ENCODE measurements at places on chromosomes 3 and 15. TPM values are rescaled to one million over a fixed set of nuclear protein-coding genes. Genes with fewer than 3 reads are reported as not detected.

DNA sequence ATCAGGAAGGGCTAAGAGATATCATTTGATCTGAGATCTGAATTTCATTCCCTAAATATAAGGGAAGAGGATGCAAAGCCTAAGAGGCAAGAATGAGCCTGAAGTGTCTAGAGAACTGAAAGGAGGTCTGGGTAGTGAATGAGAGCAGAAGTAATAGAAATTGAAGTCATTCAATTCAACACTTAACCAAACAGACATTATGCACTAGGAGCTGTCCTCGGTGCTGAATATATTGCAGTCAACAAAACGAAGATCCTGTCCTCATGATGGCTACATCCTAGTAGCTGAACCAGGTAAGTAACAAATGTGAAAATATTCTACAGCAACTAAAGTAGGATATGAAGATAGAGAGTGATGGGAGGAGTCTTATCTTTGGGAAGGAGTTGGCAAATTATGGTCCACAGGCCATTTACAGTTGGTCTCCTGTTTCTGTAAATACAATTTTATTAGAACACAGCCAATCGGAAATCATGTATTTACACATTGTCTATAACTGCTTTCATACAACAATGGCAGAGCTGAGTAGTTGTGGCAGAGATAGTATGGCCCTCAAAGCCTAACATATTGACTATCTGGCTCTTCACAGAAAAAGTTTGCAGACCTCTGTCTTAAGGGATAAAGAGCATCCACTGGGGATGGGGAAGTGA lies 192.9 kb upstream of the CADPS start:
- H3K27ac ChIP-seq, result no peak overlapping the region
- peaks cover 2% of the 10 kb centered on the region for H3K27me3 ChIP-seq
- peak; percentile 4 for DNase-seq
- no peaks in the 10 kb centered on the region for H3K4me1 ChIP-seq
- H3K4me3 ChIP-seq, result no peak overlapping the region

ACP3 gene
- total RNA-seq, result 3.2 TPM

RSL24D1 gene
- 127 TPM for total RNA-seq

CCDC13 gene
- 7.7 TPM for total RNA-seq

GRCh38 chr3:81702126-81702525 lies 59.3 kb downstream of the GBE1 start:
- no peak for DNase-seq
- no peak overlapping the region for H3K4me3 ChIP-seq
- H3K27ac ChIP-seq, result no peak overlapping the region

IREB2 gene
- 40.7 TPM for total RNA-seq

DNA sequence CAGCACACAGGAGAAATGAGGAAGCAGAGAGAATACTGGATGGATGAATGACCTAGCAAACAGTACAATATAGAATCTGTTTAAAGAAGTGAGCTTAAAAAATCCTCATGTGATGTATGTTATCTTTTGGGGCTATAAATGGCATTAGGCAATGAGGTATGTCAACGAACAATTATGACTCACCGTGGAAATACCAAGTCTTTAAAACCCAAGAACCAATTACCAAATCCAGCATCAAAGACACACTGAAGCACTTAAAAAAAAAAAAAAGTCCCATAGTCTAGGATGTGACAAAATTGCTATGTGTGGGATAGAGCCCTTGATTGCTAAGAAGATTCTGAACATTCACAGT lies 36.3 kb upstream of the HERC1 start:
- DNase-seq, result no peak
- no peak overlapping the region for H3K27ac ChIP-seq
- no peaks in the 10 kb centered on the region for H3K36me3 ChIP-seq
- H3K4me3 ChIP-seq, result no peak overlapping the region
- no peaks in the 10 kb centered on the region for H3K4me1 ChIP-seq
- H3K27me3 ChIP-seq, result no peaks in the 10 kb centered on the region

GRCh38 chr3:55090746-55091145 lies 162.9 kb upstream of the LRTM1 start:
- DNase-seq, result no peak
- no peaks in the 10 kb centered on the region for H3K36me3 ChIP-seq
- H3K27me3 ChIP-seq, result no peaks in the 10 kb centered on the region
- H3K4me3 ChIP-seq, result no peak overlapping the region
- H3K27ac ChIP-seq, result no peak overlapping the region

TGM4 gene
- 0.33 TPM for total RNA-seq

DNA sequence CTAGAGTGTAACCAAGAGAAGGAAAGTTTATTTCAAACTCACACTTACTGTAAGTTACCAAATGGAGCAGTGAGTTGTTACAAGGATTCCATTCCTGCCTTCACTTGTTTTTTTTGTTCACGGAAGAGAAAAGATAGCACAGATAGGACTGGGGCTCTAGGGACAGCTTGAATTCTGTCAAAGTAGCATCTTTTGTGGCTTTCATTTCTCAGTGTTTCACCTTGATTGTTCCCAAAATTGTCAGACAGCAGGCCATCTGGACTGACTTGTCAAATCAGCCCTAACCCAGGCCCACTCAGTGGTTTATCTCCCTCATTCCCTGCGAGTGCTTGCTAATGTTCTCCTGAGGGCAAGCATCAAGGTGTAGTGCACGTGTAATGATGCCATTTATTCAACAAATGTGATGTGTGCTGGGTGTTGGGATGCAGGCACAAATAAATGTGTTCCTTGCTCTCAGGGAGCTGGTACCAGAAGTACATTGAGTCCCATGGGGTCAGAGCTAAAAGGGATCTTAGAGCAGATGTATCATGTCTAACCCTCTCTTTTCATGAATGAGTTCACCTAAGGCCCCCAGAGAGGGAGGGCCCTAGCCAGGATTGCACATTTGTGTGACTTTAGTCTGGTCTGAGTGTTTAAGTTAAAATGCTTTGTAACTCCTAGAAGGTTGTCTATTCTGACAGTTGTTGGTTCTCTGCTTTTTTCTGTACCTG lies 49.1 kb downstream of the PDHB start:
- H3K27ac ChIP-seq, result no peak overlapping the region
- DNase-seq, result no peak
- no peak overlapping the region for H3K4me3 ChIP-seq
- H3K4me1 ChIP-seq, result peaks cover 40% of the 10 kb centered on the region
- no peaks in the 10 kb centered on the region for H3K36me3 ChIP-seq

DNA sequence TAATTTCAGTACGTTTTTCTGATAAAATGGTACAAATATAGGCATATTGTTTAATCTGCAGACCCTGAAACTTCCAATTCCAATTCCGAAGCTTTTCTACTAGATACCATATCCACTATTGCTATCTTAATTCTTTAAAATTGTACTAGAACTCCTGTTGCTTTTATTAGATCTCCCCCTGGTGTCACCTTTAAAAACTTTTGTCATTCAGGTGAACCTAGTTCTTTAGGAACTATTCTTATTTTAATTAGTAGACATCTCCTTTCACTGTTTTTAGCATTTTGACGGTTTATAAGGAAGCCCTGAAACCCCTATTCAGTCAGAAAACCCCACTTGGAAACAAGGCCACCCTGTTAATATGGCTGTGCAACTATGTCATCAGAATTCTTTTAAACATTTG lies 22.3 kb downstream of the C2CD4B start:
- no peak overlapping the region for H3K27ac ChIP-seq
- H3K36me3 ChIP-seq, result no peaks in the 10 kb centered on the region
- no peaks in the 10 kb centered on the region for H3K4me1 ChIP-seq
- H3K27me3 ChIP-seq, result no peaks in the 10 kb centered on the region
- no peak for DNase-seq

GRCh38 chr3:48863122-48863521 lies 15.4 kb upstream of the PRKAR2A start:
- no peak overlapping the region for H3K4me3 ChIP-seq
- H3K27ac ChIP-seq, result no peak overlapping the region
- DNase-seq, result no peak
- H3K4me1 ChIP-seq, result no peaks in the 10 kb centered on the region
- no peaks in the 10 kb centered on the region for H3K36me3 ChIP-seq
- H3K27me3 ChIP-seq, result no peaks in the 10 kb centered on the region

GRCh38 chr3:14787630-14788029 lies 31.1 kb upstream of the FGD5 start:
- DNase-seq, result no peak
- H3K4me3 ChIP-seq, result no peak overlapping the region
- no peaks in the 10 kb centered on the region for H3K27me3 ChIP-seq
- no peak overlapping the region for H3K27ac ChIP-seq

AGTR1 gene
- 11.0 TPM for total RNA-seq

SOX14 gene
- total RNA-seq, result not detected

LYZL4 gene
- not detected for total RNA-seq

MME gene
- total RNA-seq, result 9.1 TPM

- H3K27me3 ChIP-seq, result no peaks in the 10 kb centered on the region
- no peaks in the 10 kb centered on the region for H3K4me1 ChIP-seq
- no peak overlapping the region for H3K4me3 ChIP-seq
- H3K27ac ChIP-seq, result no peak overlapping the region
- no peaks in the 10 kb centered on the region for H3K36me3 ChIP-seq
These were observed 21.9 kb downstream of the NRROS start for GRCh38 chr3:196661400-196661799.

GRCh38 chr3:127390365-127391025 lies 102.6 kb upstream of the PRR20G start:
- H3K27ac ChIP-seq, result no peak overlapping the region
- DNase-seq, result no peak
- no peak overlapping the region for H3K4me3 ChIP-seq
- no peaks in the 10 kb centered on the region for H3K4me1 ChIP-seq
- H3K36me3 ChIP-seq, result no peaks in the 10 kb centered on the region
- H3K27me3 ChIP-seq, result no peaks in the 10 kb centered on the region

CPLX3 gene
- not detected for total RNA-seq

DNA sequence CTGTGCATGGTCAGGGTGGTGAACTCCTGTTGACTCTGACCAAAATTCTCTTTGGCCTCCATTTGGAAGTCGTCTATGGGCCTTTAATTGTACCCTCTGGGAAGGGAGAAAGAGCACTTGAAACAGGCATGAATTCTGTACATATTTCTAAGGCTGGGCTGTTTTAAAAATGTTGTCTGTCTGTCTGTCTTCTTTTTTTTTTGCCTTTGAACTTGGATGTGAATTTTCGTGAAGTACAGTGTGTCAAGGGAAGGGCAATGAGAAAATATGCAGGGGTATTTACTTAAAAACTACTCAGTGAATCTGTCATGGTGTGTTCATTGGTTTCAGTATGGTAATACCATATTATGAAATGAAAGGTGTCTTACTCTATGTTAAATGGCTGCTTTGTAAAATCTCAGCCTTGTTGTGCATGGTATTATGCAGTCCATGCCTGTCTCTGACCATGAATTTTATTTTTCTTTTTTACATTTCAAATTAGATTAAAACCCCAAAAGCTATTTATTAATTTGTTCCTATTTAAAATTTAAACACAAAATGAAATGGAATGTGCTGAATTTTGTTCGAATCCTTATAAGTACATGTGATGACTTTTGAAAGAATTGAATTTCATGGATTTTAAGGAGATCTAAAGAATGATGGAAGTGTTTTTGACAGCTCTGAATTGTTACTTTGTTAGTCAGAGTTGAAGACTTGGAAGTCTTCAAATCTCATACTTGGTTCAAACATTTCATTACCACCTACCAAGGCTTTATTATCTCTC lies 51.1 kb downstream of the RARB start:
- peaks cover 62% of the 10 kb centered on the region for H3K4me1 ChIP-seq
- H3K36me3 ChIP-seq, result no peaks in the 10 kb centered on the region
- H3K4me3 ChIP-seq, result no peak overlapping the region

GRCh38 chr3:152234657-152235375 lies 33.9 kb upstream of the MBNL1 start:
- no peak overlapping the region for H3K4me3 ChIP-seq
- no peak overlapping the region for H3K27ac ChIP-seq
- no peaks in the 10 kb centered on the region for H3K4me1 ChIP-seq

GRCh38 chr3:9279966-9280365 lies 30.5 kb upstream of the SRGAP3 start:
- H3K27me3 ChIP-seq, result no peaks in the 10 kb centered on the region
- DNase-seq, result no peak
- no peak overlapping the region for H3K4me3 ChIP-seq
- no peaks in the 10 kb centered on the region for H3K36me3 ChIP-seq
- peak overlapping the region; percentile 30 for H3K27ac ChIP-seq

- H3K4me1 ChIP-seq, result no peaks in the 10 kb centered on the region
- no peak for DNase-seq
- H3K27ac ChIP-seq, result no peak overlapping the region
- H3K36me3 ChIP-seq, result no peaks in the 10 kb centered on the region
- no peak overlapping the region for H3K4me3 ChIP-seq
These were observed 12.8 kb upstream of the GATA2 start for GRCh38 chr3:128505771-128506170.

TIGIT gene
- 0.11 TPM for total RNA-seq

- H3K27ac ChIP-seq, result peak overlapping the region; percentile 79
- H3K27me3 ChIP-seq, result no peaks in the 10 kb centered on the region
- H3K4me1 ChIP-seq, result peaks cover 53% of the 10 kb centered on the region
These were observed 79.2 kb downstream of the ABI3BP start for GRCh38 chr3:100913870-100914648.

TMEM62 gene
- total RNA-seq, result 40.3 TPM

DNA sequence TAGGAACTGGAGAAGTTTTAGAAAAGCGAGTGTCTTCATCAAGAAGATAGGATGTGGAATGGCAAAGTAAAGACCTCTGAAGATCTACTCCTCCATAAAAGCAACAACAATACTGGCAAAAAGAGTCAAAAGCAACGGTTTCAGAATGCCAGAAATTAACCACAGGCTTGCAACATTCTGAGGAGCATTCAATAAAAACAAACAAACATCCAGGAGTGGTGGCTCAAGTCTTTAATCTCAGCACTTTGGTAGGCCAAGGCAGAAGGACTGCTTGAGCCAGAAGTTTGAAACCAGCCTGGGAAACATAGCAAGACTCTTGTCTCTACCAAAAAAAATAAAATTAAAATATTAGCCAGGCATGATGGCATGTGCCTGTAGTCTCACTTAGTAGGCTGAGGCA lies 143.2 kb upstream of the HACD2 start:
- no peaks in the 10 kb centered on the region for H3K4me1 ChIP-seq
- no peak for DNase-seq
- no peaks in the 10 kb centered on the region for H3K36me3 ChIP-seq
- H3K27me3 ChIP-seq, result no peaks in the 10 kb centered on the region
- no peak overlapping the region for H3K4me3 ChIP-seq

GRCh38 chr3:162541923-162542322 lies 1045.3 kb downstream of the OTOL1 start:
- H3K4me3 ChIP-seq, result no peak overlapping the region
- DNase-seq, result no peak

- H3K27me3 ChIP-seq, result no peaks in the 10 kb centered on the region
- no peaks in the 10 kb centered on the region for H3K4me1 ChIP-seq
- no peak for DNase-seq
- H3K27ac ChIP-seq, result no peak overlapping the region
These were observed 59.6 kb upstream of the NEDD4 start for GRCh38 chr15:56053046-56053400.
